ENCODE measurements at places on chromosomes 3 and 15.

GRCh38 chr15:80923668-80924067 is 66.0 kb downstream of the MESD start:
- DNase-seq: no peak

DNA sequence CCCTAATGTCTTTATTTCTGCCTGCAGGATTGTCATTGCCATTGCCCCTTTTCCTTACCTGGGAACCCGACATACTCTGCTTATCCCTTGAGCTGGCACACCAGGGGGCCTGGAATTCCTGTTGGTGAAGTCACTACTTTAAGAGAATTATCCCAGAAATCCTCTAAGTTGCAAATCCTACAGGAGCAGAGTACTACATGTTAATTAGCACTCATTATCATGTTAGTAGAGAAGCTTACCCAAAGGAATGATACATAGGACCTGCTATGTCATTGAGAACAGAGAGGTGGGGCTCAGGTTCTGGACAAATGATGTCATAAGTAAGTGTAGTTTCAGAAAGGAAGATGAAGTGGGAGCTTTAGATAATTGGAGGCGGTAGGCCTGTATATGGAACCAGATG is 27.4 kb downstream of the SCG5 start:
- DNase-seq: no peak

DNA sequence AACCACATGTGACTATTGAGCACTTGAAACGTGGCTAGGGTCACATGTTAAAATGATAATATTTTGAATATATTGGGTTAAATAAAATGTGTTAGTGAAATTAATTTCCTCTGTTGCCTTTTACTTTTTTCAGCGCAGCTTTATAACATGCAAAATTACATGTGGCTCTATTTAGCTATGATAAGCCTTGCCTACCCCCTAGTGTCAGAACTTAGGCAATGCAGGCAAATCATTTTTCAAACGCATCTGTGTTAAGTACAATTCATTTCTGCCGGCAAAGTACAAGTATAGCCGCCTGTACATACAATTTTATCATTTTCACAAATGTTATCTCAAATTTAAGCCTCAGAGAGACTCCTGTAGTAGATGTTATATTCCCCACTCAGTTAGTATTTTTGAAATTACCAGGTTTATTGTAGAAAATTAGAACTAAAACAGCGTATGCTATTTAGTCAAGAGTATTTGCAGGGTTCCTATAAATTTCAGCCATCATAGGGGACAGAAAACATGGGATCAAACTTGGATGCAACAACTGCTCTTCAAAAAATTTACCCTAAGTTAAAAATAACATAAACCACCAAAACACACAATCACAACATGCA is 56.1 kb downstream of the TAFA4 start:
- DNase-seq: no peak

- DNase-seq: no peak
These were observed 482.3 kb upstream of the NECTIN3 start for GRCh38 chr3:110589341-110589740.

- no peak for DNase-seq
These were observed 1.5 kb downstream of the ATP8B4 start for GRCh38 chr15:50117431-50118027.

GRCh38 chr3:196115678-196116083 is 33.8 kb upstream of the TFRC start:
- DNase-seq: no peak

- no peak for DNase-seq
These were observed 63.7 kb upstream of the DLG1 start for GRCh38 chr3:197362081-197362480.

GRCh38 chr3:98560911-98561310 is 29.1 kb downstream of the GPR15 start:
- no peak for DNase-seq

All from activated CD4-positive, CD25-positive, alpha-beta regulatory T cell treated with anti-CD3 and anti-CD28 coated beads, Interleukin-2, amount 50 U/mL, for 16 hours (primary cell).